Activated naive CD8-positive, alpha-beta T cell treated with anti-CD3 and anti-CD28 coated beads, Interleukin-2, amount 50 U/mL, for 24 hours (primary cell): ENCODE measurements at places on chromosomes 4 and X.

GRCh38 chr4:141543176-141543575, 93.2 kb upstream of the IL15 start:
- no peak for DNase-seq

DNA sequence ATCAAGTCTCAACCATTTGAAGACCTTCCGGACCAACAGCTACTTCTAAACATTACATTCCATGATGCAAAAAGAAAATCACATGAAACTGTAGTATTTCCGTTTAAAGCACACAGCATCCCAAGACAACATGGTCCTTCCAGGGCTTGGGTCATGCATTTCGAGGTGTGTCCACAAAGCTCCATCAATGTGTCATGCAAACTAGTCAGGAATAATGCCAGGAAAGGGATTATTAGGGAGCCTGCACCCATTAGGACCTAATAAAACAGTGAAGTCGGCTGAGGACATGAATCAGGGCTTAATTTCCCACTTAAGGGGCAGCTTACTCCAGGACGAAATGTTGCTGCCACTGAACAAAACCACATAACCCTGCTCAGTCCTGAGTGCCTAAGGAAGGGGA, 177.9 kb downstream of the TSPAN5 start:
- DNase-seq = no peak

- no peak for DNase-seq
Observed at GRCh38 chr4:73998040-73999011, at the start of gene CXCL5. Gene CXCL5 (minus strand): TSS chr4:73998677. CDS start chr4:73998581, 96 bp downstream.

DNA sequence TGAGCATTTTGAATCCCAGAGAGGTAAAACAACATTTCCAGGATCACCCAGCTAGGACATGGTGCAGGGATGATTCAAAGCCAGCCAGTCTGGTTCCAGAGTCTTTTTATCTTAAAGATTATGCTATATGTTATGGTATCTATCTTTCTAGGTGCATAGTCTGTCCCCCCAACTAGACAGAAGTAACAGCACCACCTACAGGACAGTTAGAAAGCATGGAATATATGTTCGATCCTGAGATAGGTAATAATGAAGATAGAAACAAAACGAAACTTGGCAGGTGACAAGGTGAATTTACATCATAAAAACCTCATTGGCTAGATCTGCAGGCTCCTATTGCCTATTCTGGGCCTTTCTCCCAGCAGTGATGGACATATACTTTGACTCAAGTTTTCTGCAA, 723.2 kb downstream of the SMARCA1 start:
- no peak for DNase-seq

GRCh38 chr4:183576701-183577404, 72.0 kb downstream of the ING2 start:
- no peak for DNase-seq

DNA sequence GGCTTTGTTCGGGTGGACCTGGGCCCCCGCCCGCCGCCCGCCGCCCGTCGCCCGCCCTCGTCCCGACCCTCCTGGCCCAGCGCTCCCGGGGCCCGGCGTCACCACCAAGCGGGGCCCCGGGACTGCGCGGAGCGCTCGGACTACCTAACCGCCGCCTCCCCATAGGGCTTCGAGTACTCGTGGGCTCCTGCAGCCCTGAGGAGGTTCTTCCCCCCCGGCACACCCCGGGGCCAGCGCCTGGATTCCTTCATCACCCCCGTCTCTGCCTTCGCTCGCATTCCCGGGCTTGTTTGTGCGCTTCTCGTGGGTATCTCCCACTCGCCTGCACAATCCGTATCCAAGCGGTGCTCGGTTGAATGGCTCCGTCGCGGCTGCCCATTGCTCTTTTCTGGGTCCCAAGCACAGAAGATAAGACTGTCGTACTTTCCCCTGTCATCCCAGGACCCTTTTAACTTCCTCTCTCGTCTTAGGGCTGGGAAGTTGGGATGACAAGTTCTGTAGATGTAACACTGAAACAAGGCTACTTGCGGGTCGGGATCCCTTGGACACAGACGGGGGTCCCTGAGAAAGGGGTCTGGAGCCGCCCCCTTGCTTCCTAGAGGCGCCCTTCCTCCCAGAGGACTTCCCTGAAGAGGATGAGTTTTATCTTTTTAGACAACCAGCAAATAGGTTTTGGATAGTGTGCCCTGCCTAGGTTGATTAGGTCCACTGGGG, 565 bp downstream of the MOB1B start:
- DNase-seq = no peak

- DNase-seq = no peak
Observed at GRCh38 chrX:14448406-14448805, 80.9 kb upstream of the GLRA2 start.

DNA sequence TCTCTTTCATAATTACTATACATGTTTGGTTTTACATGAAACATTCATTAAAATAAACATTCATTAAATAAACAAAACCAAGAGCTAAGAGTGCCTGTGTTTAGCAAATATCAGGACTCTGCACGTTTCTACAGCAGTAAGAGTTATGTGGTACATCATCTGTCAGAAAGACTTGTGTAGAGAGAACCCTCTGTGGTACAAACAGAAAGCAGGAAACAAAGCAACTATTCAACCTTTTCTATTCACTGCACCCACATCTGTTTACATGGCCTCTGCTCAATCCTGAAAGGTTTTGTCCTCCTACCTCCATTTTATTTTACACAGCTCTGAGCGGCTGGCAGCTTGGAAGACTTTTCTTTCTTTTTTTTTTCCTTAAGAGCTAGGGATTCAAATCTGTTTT, 90.7 kb upstream of the PCDH18 start:
- no peak for DNase-seq

DNA sequence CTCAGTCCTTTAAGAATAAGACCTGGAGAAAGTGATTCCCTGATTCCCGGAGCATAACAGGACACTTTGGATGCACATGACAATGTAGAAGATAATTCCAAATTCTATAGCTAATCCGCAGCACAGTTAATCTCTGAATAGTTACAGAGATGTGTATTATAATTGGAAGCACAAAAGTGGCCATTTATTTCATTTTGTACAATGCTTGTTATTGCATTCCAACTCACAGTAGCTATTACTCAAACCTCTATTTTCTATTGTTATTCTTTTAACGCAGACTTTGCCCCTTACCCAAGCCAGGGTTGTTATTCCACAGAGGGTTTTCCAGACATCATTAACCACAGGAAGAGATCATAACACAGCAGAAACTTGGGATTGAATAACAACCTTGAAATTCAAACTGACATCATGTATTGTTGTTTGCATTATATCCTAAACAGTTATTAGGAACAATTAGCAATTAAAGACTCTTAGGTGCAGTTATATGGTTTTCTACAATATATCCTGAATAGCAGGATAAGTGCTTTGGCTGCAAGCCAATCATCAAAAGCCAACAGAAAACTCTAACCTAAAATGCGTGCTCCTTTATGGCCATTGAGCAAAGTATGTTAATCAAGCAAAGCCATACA, 984.0 kb upstream of the TENM3 start:
- no peak for DNase-seq

- no peak for DNase-seq
Observed at GRCh38 chrX:69607616-69608015, 8.3 kb upstream of the EDA start.
